ENCODE measurements at places on chromosomes 7 and 10.

DNA sequence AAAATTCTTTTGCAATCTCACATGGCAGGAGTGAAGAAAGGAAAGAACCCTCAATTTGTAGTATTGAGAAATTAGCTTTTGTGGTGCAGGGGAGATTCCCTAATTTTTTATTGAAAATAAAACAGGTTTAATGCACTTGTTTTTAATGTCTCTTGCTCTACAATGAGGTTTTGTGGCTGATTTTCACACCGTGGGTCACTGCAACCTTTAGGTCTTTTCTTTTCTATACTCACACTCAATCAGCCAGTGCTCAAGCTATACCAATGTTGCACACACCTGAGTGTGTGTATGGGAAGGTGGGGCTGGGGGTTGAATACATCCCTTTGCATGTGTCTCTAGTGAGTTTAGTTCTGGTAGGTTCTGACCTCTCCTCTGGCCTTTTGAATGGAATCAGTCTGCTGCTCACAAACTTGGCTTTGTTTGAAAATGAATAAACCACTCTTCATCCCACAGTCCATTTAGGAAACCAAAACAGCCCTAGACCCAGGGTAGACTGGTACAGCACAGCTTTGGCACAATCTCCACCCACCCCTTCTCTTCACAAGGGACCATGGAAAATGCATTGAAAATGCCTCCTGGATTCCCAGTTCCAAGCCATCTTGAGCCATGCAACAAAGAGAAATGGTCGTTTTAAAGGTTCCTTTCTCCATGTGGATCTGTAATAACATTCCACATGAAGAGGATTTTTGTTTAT is 411.5 kb downstream of the SFMBT2 start:
- no peak for DNase-seq

DNA sequence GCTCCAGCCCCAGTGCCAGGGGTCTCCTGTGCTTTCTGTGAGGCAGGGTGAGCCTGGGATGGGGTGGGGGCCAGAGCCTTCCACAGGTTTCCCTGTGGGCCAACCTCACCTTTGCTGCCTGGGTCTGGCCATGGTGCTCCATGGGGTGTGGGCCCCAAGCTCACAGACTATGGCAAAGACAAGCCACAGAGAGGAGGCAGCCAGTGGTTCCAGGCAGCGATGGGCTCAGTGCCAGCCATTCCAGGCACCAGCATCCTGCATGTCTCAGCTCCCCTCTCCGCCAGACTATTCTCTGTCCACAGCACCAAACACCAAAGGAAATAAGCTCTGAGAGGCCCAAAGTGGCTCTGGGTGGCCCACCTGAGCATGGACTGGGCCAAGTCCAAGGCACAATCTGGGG is 133.5 kb downstream of the PTPN20 start:
- no peak for DNase-seq

- no peak for DNase-seq
Measured at GRCh38 chr7:96495751-96496216, 173.9 kb upstream of the SLC25A13 start.

GRCh38 chr7:118076564-118076963 is 107.4 kb upstream of the LSM8 start:
- DNase-seq = no peak

DNA sequence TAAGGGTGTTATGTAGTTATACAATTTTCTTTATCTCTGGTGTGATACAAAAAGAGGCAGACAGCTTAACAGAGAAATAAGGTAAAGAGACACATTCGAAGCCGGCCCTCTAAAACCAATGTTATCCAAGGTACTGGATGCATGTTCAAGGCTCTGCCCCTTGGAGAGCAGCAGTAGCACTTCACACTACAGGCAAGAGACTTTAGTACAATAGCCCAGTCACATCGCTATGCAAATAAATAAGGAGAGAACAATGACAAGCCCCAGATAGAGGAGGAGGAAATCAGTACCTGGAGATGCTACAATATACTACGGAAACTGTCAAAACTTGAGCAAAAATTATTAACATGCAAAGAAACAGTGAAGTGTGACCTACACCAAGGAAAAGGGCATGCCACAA is 111.1 kb downstream of the ITGB1 start:
- DNase-seq = no peak

DNA sequence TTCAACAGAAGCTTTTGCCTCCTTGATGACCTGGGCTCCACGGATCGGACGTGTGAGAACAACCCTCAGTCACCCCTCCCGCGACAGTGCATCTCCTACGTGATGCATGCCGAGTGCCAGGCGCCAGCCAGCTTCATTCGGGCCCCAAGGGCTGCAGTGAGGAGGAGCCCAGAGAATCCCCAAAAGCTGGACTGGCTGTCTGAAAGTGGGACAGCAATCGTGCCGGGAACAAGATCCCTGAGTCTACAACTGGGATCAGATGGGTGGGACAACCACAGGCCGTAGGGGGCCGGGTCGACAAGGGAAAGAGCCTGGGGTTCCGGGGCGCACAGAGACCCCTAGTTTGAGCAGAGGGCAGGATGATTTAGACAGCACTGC is 27.2 kb downstream of the EBF3 start:
- no peak for DNase-seq

DNA sequence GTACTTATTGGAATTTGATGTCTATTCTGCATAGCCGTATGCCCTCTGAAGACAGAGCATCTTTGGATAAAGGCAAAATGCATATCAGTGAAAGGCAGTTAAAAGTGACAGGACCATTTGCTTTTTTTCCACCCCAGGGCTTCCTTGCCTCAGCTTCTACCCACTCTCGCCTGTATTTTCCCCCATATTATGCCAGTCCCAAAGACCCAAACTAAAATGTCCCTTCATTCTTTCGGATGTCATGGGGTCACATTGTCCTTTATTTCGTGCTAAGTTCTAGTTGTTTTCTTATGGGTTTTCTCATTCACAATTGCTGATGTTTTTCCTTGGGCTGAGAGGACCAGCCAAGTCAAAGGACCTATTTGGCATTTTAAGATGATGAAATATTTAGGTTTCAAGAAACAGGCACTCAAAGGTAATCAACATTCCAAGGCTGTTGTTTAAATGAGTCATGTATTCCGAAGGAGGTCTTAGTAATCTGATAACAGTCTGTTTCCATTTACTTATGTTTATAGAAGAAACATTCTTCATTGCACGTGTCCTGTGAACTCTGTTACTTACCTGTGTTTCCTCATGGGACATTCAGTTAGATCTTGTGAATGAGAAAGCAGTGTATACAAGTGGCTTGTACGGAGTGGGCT is 74.1 kb downstream of the DNAH11 start:
- DNase-seq = peak; percentile 62

- DNase-seq = peak; percentile 43
Measured at GRCh38 chr7:100865938-100866728, 1.1 kb upstream of the TRIP6 start.

GRCh38 chr7:116671681-116672595 is at the start of gene MET:
MET (plus strand) TSS chr7:116672196; CDS start chr7:116699085, 26,889 bp downstream.
- peak; percentile 92 for DNase-seq

- no peak for DNase-seq
Measured at GRCh38 chr7:151680810-151681209, 161.1 kb upstream of the RHEB start.

GRCh38 chr10:4725917-4726606 is 99.9 kb upstream of the AKR1E2 start:
- peak; percentile 100 for DNase-seq

DNA sequence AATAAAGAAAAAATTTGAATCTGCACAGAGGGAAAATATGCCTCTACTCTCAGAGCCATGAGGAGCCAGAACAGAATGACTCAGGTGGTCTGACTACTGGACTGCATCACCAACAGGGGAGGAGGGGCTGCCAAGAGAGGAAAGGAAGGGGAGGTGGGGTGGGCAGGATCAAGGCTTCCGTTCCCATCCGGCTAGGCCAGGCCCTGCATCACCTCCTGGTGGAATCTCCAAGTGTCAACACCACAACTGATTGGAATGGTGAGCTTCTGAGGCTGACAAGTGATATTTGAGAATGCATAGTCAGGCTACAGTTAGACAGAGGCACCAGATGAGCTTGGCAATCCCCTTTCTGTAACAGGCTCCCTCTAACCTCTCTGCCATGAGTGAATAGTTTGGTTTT is 10.4 kb upstream of the GPR26 start:
- no peak for DNase-seq

DNA sequence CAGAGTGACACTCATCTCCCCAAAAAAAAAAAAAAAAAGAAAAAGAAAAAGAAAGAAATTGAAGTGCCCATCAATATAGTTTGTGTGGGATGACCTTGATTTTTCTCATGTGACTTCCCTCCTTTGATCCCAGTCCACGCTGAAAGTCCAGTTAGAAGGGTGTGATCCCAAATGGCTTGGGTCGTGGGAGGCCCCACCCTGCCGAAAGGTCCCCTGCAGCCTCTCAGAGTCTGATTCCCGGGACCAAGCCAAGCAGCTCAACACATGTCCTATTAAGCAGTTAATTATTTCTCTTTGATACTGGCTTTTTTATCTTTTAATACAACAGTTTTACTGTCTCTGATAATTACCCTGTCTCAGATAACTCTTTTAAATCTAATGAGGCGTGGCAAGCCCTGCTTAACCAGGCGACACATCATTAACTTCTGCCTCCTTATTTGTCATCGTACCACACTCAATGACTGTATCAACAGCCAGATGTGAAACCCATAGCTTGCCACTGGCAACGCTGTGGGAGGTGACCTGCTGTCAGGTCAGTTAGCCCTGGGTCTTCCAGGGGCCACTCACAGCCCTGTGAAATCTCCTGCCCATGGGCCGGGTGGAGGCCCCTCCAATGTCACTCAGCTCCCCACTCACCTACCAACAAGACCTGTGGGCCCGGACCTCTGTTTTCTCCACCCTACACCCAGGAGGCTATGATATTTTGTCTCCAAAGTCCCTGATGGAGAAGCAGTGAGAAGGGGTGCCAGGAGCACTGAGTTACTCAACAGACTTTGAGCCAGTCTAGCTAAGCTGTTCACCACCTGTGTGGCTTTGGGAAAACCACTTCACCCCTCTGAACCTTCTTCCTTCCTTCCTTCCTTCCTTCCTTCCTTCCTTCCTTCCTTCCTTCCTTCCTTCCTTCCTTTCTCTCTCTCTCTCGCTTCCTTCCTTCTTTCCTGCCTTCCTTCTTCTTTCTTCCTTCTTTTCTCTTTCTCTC is 110.0 kb upstream of the SFMBT2 start:
- peak; percentile 69 for DNase-seq

DNA sequence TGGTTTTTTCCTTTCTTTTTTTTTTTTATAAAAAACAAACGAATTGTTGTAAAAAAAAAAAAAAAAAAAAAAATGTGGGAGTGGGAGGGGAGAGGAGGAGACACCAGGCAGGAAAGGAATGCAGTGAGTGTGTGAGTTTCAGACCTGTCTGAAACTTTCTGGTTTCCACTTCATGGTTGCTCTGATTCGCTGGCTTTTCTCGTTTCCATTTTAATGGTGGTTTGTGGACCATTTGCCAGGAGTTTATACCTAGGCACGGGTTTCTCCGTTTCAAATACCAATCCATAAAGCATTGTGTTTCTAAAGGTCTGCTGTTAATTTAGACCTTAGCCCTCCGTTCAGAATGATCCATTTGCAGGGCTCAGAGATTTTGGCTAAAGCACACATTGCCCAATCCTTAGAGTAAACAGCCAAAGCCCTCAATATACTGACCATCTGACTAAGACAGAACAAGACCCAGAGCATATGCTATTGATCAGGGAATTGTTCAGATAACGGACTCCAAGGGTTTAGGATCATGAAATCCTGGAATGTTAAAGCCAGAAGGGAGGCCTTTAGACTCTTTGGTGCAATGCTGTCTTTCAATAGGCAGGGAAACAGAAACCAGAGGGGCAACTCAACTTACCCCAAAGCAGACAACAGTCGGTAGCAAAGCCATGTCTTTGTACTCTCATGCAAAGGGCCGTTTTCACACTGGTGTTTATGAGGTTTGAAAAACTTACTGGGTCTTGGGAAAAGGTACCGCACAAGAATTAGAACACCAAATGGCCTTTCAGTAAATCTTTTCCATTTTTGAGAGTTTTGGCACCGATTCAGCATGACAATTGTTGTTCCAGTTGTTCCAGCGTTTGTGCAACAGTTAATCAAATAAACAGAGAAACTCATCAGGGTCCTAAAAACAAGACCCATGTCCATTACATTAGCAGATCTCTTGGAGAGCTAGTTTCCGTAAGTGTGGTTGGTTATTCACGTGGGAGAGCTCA is 94.3 kb upstream of the AGBL3 start:
- peak; percentile 30 for DNase-seq

GRCh38 chr7:115516341-115516740 is 514.2 kb downstream of the TFEC start:
- no peak for DNase-seq

- no peak for DNase-seq
Measured at GRCh38 chr7:157668221-157668883, 331.5 kb downstream of the DNAJB6 start.

DNA sequence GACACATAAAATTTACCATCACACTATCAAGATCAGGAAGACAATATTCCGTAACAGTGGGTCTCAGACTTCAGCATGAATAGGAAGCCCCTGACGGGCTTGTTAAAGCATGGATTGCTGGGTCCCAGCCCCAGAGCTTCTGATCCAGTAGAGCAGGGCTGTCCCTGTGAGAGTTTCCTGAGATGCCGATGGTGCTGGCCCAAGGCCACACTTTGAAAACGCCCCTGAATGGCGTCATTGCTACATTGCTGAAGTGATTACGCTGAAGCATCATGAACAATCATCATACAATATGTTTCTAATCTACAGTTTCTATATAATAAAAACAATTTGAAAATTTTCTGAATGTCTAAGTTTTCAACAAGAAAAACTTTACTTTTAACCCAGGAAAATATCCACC is 38.0 kb upstream of the TMEM72 start:
- DNase-seq = no peak

DNA sequence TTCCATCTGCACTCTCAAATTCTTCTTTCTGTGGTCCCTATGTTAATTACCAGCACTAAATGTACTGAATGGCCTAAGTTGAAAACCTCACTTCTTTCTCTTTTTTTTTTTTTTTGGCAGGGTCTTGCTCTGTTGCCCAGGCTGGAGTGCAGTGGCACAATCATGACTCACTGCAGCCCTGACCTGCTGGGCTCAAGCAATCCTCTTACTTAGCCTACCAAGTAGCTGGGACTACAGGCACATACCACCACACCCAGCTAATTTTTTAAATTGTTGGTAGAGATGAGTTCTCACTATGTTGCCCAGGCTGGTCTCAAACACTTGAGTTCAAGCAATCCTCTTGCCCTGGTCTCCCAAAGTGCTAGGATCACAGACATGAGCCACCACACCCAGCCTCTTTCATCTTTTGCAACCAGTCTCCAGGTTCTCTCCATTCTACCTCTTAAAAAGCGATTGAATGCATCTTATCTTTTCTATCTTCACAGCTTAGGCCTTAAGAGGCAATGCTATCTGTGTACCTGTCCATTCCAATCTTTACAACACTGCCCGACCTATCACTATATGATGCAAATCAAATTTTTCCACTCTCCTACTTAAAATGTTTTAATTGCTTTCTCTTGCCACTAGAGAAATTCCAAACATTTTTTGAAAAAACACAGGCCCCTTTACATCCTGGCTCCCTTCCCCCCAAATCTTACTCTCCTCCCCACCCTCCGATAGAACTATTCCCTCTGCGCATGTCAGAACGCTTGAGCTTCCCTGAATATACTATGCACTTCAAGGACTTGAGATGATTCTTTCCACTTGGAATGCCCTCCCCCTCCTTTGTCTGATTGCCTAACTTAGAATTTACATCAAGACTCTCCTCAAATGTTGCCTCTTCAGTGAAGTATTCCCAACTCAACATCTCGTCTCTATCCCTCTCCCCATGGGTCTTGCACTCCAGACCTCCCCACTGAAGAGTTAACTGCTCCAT is 6.0 kb downstream of the ICA1 start:
- DNase-seq = no peak
